Uterine smooth muscle cell (primary cell): ENCODE measurements at places on chromosomes 2 and 18. TPM values are rescaled to one million over a fixed set of nuclear protein-coding genes. Genes with fewer than 3 reads are reported as not detected.

The DNER gene
- total RNA-seq = 0.55 and 2.6 TPM in 2 replicates

The CD302 gene
- total RNA-seq = 4.1 and 7.1 TPM in 2 replicates

The GPBAR1 gene
- total RNA-seq = 0.12 TPM in 1 of 2 replicates, not detected in the other

The FEV gene
- not detected in 2 replicates for total RNA-seq

The ITGB6 gene
- total RNA-seq = under 0.01 TPM in 1 of 2 replicates, not detected in the other

The ZSWIM2 gene
- total RNA-seq = 0.11 and 0.62 TPM in 2 replicates

The FOXD4L1 gene
- 0.12 TPM in 1 of 2 replicates, not detected in the other for total RNA-seq

The ICA1L gene
- total RNA-seq = 6.2 and 6.4 TPM in 2 replicates

The C2orf66 gene
- under 0.01 and 0.12 TPM in 2 replicates for total RNA-seq

The OSR1 gene
- 3.9 and 5.3 TPM in 2 replicates for total RNA-seq

The SPP2 gene
- not detected in 2 replicates for total RNA-seq

The DYTN gene
- not detected in 2 replicates for total RNA-seq

The CDK15 gene
- total RNA-seq = 3.1 and 3.4 TPM in 2 replicates

The FHL2 gene
- total RNA-seq = 104 and 148 TPM in 2 replicates

The ABCB11 gene
- not detected in 2 replicates for total RNA-seq

The AGXT gene
- total RNA-seq = under 0.01 TPM in 1 of 2 replicates, not detected in the other

The SLC23A3 gene
- 1.00 and 2.5 TPM in 2 replicates for total RNA-seq

The FTCDNL1 gene
- 1.3 and 4.1 TPM in 2 replicates for total RNA-seq
